ENCODE measurements at places on chromosomes 2 and 18.

- DNase-seq: peak; percentile 17
Measured at GRCh38 chr2:166417669-166418068, 41.9 kb upstream of the SCN9A start.

DNA sequence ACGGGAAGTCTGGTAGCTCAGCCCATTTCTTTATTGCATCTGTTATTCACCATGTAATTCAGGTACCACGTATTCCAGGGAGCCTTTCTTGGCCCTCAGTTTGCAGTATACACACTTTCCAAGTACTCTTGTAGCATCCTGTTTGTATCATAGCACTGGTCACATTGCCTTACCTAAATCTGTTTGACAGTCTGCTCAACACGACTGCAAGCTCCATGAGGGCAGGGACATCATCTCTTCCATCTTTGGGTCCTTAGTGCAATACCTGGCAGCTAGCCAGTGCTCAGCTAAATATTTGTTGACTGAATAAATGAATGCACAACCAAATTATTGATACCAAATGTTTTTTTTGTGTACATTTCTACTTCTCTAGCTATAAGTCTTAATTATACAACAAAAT is 11.2 kb upstream of the IL18R1 start:
- no peak for DNase-seq

GRCh38 chr2:170340693-170341068 is 162.7 kb downstream of the MYO3B start:
- DNase-seq: no peak

DNA sequence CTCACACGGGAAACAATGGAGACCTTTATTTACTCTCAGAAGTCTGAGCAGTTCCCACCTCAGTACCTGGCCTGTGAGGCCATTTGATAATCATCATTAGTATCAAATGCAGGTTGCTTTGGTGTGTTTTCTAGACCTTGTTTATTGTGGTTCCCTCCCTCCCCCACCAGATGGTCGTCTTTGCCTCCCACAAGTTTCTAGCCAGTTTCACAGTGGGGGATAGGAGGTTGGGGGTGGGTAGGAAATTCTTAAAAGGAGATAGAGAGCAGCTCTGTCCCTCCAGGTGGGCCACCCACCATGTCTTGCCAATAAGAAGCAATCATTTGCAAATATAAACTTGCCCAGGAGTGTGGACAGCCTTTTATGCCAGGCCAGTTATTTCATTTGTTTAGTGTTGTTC is 31.3 kb downstream of the SETBP1 start:
- no peak for DNase-seq

DNA sequence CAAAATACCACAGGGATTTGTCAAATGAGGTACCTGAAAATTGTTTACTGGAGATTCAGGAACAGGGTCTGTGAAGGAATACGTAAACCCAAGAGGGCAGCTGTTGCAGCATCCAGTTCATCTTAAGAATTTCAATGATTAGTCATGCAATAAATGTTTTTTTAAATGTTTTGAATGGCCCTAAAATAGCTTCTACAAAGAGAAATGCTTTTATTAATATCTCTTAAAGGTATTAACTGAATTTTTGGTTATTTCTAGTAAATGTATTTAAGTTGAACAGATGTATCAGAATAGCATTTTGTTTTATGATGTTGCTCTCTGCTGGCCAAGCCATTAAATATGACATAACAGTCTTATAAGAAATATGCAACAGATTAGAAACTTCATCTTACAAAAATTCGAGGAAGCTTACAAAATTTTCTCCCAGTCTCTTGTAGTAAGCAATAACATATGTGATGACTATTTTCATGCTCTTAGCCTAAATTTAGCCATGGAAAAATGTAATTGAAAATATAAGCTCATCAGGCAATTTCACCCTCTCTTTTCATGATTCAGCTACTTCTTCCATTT is 863.9 kb downstream of the SUCLG1 start:
- DNase-seq: no peak

DNA sequence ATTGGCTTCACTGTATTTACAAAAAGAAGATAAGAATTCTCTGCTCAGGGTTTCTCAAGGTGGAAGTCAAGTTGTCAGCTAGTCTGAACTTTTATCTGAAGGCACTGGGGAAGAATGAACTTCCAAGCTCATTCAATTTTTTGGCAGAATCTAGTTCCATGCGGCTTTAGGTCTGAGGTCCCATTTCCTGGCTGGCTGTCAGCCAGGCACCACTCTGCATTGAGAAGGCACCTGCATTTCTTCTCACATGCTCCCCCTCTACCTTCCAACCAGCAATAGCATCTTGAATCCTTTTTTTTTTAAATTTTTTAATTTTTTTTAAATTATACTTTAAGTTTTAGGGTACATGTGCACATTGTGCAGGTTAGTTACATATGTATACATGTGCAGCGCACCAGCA is 46.2 kb upstream of the RPE start:
- DNase-seq: no peak

- DNase-seq: no peak
Measured at GRCh38 chr18:27839141-27839540, 337.8 kb downstream of the CDH2 start.

DNA sequence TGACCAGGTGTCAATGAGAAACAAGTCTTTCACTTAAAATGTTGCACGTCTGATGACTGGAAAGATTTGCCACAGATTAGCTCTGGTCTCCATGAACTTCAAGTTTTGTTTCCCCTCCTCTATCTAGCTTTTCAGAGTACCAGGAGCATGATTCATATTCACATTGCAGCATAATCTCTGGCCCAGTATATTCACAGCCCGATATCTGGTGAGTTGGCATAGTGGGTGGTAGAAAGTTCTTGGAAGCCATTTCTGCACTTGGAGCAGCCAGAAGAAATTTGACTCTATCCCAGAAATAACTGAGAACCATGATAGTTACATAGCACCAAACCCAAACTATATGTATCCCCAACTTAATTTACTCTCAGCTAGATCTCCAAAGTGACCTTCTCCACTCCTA is 503.9 kb downstream of the PID1 start:
- DNase-seq: no peak

DNA sequence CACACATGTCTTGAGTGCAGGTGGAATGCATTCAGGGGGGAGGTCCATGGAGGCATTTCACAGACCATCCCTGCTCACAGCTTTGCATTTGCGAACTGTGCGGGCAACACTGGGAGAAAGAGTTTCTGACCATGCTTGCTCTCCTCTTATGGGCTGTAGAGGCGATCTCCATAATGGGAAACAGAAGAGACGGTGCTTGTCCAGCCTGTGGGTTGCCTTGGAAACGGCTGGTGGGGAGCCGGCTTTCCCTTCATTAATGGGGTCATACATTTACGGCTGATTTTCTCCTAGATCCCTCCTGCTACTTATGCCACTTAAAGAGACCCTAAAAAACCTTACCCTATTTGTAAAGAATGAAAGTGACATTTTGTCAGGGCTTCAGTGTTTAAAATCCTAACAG is 147.4 kb downstream of the SOX11 start:
- DNase-seq: no peak

DNA sequence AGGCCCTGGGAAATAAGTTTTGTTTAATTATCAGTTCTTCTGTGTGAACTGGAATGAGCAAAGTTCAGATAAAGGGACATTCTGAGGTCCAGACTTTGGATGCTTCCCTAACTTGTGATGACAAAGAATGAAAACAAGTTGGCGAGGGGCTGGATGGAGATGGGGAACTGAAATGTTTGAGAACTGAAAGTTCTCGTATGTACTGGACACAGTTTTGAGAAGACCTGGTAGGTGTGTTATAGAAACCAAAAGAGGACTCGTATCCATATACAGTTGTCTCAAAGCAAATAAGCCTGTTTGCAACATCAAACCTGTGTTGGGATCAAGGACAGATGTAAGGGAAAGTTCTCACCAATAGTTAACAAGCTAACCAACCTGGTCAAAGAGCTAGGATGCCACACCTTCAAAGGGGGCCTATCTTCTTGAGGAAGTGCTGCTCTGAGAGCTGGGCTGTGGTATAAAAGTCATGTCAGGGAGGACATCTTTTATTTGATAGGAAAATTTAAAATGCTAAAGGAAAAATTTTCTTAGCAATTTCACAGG is at the start of gene UPP2:
Gene UPP2, plus strand, starts transcription at position 493 of the 543 bp plus-strand sequence. CDS start 188 bp downstream, outside the sequence.
- DNase-seq: no peak

DNA sequence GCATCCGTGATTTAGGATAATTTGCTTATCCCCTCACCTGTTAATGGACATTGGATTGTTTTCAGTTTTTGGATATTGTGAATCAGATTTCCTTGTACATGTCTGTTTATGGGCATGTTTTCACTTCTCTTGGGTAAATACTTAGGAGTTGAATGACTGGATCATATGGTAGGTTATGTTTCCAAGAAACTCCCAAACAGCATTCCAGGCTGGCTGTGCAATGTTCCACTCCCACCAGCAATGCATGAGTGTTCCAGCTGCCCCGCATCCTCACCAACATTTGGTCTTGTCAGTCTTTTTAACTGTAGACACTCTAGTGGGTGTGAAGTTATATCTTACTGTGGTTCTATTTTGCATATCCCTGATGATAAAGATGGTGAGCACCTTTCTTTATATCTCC is 8.9 kb upstream of the LRRFIP1 start:
- no peak for DNase-seq
